Kidney epithelial cell (primary cell): ENCODE measurements at places on chromosomes 4 and X. TPM values are rescaled to one million over a fixed set of nuclear protein-coding genes. Genes with fewer than 3 reads are reported as not detected.

SFRP2 gene
- total RNA-seq, result 1.5 and 2.7 TPM in 2 replicates

WDR17 gene
- total RNA-seq, result 2.9 and 3.7 TPM in 2 replicates

NDNF gene
- total RNA-seq, result 0.08 and 0.21 TPM in 2 replicates

SMIM10 gene
- 1.6 and 1.9 TPM in 2 replicates for total RNA-seq

CTAG1B gene
- not detected in 2 replicates for total RNA-seq
